ENCODE measurements at places on chromosomes 12 and 14.
A peak's percentile ranks its signal among the peaks of the same experiment; 100 is the strongest.

- DNase-seq: no peak
Measured at GRCh38 chr14:93042968-93043940, 72.5 kb downstream of the ITPK1 start.

- DNase-seq: no peak
Measured at GRCh38 chr14:90632451-90632850, 183.8 kb downstream of the TTC7B start.

DNA sequence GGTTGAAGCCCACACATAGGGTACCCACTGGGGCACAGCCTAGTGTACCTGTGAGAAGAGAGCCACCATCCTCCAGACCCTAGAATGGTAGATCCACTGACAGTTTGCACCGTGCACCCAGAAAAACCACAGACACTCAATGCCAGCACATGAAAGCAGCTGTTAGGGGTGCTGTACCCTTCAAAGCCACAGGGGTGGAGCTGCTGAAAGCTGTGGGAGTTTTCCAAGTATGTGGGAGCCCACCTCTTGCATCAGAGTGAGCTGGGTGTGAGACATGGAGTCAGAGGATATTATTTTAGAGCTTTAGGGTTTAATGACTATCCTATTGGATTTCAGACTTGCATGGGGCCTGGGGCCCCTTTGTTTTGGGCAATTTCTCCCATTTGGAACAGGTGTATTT lies 30.5 kb downstream of the TSPAN19 start:
- no peak for DNase-seq

- no peak for DNase-seq
Measured at GRCh38 chr12:128444598-128444997, 177.6 kb downstream of the TMEM132C start.

DNA sequence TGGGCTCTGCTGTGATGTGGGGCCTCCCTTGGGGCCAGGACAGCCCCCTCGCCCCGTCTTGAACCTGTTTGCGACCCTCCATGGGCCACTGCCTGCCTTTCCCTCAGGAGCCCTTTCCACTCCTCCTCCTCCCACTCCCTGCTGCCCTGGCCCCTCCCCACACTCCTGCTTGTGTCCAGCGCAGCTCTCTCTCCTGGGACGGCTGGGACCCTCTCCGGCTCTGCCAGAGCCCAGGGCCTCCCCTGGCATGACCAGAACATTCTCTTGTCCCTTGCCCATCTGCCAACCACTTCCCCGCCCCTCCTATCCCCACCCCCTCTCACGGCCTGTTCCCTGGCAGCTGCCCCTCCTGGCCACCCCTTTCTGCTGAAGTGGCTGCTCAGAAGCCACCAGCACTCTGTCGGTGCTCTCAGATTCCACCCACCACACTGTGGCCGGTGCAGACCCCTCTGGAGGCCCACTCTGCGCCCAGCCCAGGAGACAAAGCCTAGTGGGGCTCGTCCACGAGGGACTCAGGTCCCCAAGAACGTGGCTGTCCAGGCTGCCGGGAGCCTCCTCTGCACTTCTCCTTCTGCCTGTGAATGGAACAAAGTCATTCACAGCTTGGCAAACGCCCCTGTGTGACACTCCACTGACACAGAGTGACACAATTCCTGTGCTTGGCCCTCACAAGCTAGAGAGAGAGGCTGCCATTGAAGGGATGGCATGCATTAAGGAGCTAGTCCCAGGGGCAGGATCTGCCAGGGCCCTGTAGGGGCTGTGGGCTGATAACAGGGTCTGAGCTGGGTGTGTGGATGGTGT lies 1.4 kb downstream of the ASPG start:
- DNase-seq: no peak

DNA sequence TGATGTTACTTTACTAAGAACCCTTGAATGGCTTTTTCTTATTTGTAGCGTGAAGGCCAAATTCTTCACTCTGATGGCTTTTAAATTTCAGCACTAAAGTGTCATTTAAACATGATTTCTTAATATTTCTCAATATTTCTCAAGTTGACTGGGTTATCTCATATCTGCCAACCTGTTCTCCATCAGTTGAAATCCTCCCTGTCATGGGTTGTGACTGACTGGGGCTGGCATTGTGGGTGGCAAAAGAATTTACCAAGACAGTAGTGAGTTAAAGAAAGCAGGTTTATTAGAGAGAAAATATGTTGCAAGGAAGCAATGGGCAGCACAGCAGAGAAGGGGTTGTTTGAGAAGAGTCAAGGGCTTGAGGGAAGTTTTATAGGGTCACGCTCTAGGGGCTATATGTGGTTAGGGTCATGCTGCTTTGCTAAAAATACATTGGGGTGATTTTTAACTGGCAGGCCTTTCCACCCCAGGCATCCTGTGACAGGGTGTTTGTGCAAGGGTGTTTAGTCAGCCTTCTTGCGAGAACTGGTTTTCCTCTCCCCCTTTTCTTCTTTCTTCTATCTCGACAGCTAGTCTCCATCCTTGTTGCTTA lies 232.8 kb upstream of the SEL1L start:
- DNase-seq: no peak

GRCh38 chr12:5615760-5616159 lies 183.9 kb downstream of the NTF3 start:
- no peak for DNase-seq

DNA sequence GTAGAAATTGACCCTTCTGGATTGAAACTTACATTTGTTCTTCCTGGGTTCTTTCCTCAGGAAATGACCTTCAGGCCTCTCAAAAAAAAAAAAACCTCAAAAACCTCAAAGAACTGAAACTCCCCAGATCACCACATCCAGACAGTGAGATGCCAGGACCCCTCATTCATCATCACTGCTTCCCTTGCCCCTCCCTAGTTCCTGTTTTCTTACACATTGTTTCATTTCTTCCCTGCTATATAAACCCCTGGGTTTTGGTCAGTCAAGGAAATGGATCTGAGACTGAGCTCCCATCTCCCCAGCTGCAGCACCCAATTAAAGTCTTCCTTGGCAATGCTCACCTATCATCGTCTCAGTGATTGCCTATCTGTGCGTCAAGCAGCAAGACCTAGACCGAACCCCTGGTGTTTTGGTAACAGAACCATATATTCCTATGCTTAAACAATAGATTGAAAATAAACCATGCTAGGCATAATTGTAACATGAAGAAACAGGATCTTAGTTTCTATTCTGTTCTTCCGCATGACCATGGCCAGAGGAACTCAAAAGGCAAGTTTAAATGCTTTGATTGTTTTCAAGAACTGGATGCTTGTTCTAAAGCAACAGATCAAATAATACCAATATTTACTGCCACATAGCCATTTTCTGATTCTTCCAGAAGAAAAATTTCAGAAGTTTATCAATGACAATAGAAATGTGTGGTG lies 108.0 kb upstream of the MAX start:
- no peak for DNase-seq

- no peak for DNase-seq
Measured at GRCh38 chr12:56878010-56878339, 56.2 kb downstream of the SDR9C7 start.

GRCh38 chr14:94052199-94052598 lies 26.1 kb downstream of the OTUB2 start:
- no peak for DNase-seq

GRCh38 chr14:89388853-89389252 lies 28.2 kb downstream of the FOXN3 start:
- no peak for DNase-seq

GRCh38 chr12:96521895-96522682 lies 32.7 kb downstream of the CFAP54 start:
- DNase-seq: no peak

GRCh38 chr14:71388336-71388735 lies 481.1 kb downstream of the PCNX1 start:
- DNase-seq: no peak

DNA sequence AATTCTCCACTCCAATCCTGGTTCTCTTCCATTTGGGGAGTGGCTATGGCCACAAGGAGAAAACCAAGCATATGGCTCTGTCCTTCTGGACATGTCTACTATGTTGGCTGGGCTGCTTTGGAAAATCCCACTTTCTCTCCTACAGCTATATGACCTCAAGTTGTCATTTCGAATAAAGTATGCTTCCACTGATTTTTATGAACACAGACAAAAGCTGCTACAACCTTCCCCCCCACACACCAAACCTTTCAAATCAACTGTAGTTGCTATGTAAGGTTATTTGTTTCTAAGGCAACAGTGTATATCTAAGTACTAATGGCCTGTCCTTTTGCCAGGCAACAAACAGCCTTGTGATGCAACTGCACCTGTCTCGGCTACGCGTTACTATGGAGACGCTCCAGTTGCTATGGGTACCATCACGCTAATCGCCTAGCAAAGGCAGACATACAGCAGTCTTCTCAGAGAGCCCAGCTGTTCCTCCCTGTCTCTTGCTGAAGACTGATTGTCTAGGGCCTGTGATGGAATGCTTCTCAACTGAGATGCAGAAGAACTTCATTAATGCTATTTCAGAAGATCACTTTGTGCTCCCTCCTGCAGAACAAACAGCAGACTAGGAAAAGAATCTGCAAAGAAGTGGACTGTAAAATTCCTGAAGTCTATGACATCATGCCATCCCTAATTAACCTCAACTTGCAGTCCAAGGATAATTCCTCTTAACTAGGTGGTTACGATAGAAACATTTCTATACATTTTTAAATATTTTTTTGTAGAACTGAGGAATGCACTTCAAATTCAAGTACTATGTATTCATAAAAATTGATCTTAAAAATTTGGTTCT lies 67.6 kb downstream of the FOXN3 start:
- peak; percentile 29 for DNase-seq

DNA sequence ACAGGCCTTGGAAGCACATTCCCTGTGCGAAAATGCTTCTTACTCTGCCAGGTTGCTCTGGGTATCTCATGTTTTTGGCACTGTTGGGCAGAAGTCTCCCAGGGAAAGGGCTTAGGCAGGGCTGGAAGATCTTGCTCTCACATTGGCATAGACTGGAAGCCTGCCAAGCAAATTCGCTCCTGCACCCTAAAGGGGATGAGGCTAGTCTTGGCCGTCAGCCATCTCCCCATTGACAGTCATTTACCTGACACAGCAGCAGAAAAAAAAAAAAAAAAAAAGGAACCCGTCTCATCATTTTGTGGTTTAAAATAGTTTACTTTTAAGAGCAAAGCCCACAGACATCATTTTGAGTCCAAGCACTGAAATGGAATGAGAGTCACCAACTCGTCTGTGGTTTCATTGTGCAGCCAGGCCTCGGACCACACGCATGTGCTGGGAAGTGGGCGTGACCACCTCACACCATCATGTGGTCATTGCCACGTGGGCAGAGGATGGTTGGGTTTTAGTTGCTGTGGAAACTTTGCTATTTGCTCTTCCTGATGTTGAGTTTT lies 84.8 kb downstream of the NRXN3 start:
- no peak for DNase-seq

GRCh38 chr12:118417942-118418341 lies 41.6 kb downstream of the SUDS3 start:
- DNase-seq: no peak

DNA sequence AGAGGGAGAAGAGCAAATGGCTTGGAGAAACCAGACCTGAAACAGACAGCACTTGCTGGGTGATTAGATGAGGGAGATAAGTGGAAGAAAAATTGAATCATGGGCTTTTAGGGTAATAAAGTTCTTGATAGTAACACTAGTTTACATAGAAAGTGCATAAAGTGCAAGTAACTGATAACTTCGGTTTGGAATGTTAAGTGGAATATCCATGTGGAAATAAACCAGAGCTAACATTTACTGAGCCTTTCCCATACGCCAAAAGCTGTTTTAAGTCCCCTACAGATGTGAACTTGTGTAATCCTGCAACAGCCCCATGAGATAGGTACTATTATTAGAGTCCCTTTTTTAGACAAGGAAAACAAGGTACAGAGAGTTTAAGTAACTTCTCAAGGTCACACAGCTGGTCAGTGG lies 77.1 kb upstream of the NUDT4 start:
- no peak for DNase-seq

- DNase-seq: no peak
Measured at GRCh38 chr12:4278329-4279197, 5.0 kb downstream of the CCND2 start.

DNA sequence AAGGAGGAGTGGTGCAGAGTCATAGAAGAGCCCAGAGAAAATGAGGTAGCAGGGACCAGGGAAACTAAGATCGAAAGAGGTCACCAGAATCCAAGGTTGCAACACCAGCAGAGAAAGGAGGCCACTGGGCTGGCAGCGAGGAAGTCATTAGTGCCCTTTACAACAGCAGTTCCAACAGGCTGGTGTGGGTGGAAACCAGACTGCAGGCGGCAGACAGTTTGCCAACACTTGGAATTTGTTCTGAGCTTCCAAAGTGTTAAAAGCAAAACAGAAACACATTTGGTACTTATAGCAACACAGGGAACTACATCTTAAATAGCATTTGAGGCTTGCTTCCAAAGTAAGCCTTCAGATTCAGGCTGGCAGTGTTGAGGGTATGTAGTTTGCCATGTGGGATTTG lies 95.2 kb upstream of the PWP1 start:
- DNase-seq: no peak

All from T-helper 2 cell (primary cell).